ENCODE measurements at places on chromosomes 3 and 15. TPM values are rescaled to one million over a fixed set of nuclear protein-coding genes. Genes with fewer than 3 reads are reported as not detected.

DNA sequence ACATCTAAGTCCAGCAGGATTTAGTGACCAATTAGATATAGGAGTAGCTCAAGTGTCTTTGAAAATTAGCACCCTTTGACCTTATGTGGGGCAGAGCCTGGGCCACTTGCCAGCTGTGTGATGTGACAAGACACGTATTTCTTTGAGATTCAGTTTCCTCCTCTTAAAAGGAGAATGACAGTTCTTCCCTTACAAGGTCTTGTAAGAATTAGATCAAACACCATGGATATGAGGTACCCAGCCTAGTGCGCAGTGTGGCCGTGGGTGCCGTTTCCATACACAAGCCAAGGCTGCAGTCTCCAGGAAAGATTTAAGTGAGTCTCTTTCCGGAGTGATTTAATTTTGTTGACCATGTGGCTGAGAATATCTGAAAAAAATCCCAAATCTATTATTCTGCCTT, 46.3 kb downstream of the ARHGAP31 start:
- no peaks in the 10 kb centered on the region for H3K27me3 ChIP-seq
- DNase-seq: no peak
- no peaks in the 10 kb centered on the region for H3K4me1 ChIP-seq
- peaks cover 7% of the 10 kb centered on the region for H3K36me3 ChIP-seq
- no peak overlapping the region for H3K4me3 ChIP-seq
- no peak overlapping the region for H3K27ac ChIP-seq

DNA sequence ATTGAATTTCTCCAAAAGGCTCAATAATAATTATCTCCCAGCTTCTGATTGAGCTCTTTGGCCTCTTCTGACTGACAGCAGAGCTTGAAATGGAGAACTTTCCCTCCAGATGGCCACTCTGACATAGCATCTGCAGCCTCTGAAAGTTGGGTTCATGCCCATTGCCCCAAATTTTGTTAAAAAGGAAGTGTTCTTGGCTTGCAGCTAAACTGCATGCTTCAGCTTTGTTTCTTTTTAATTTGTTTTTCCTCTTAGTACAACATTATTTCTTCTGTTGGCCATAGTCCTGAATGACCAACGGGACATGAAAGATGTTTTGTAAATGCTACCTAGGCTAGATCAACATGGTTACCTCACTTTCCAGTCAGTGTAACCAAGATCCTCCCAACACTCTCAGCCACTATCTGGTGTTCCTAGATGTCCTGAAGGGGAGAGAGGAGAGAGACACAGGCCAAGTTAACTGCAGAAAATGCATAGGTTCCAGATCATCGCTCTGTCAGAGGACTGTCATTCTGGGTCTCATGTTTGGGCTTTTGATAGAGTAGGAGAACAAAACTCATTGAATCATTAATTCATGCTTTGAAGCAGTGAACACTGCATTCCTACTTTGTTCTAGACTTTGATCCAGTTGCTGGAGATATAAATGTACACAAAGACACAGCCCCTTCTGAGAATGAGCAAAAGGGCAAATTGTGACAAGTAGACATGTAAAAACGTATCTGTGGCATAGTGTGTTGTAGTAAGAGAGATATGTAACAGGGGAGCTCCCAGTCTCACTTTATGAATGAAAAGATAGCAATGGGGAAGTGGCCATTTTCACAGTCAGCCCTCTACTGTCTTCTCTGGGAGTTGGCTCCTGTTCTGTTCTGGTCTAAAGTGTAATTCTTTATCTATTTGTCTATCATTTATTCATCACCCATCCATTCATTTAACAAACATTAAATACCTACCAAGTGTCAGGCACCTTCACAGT, 156.2 kb downstream of the ZNF621 start:
- DNase-seq: no peak
- H3K36me3 ChIP-seq: no peaks in the 10 kb centered on the region
- H3K4me1 ChIP-seq: no peaks in the 10 kb centered on the region
- peaks cover 4% of the 10 kb centered on the region for H3K27me3 ChIP-seq
- no peak overlapping the region for H3K27ac ChIP-seq
- H3K4me3 ChIP-seq: no peak overlapping the region

- no peaks in the 10 kb centered on the region for H3K36me3 ChIP-seq
- no peak for DNase-seq
- H3K27me3 ChIP-seq: no peaks in the 10 kb centered on the region
Measured at GRCh38 chr3:60555686-60556354, 695.4 kb downstream of the FHIT start.

GRCh38 chr3:37324131-37324530, 149.7 kb upstream of the LRRFIP2 start:
- peaks cover 25% of the 10 kb centered on the region for H3K4me1 ChIP-seq
- no peak for DNase-seq

DNA sequence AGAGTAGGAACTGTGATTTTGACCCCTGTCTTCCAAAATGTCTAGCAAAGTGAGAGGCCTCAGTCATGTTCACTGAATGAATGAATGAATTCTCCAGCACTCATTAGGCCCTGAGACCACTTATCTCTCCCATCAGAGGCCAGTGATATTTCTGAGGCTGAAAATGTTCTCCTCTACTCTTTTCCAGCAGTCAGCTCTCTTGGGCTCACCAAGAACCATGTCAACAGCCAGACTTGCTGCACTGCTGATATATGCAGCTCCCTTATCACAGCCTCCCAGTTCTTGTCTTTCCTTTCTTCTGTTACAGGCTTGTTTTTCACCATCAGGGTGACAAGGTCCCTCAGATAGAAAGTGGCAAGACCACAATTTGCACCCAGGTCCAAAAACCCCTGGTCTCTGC, 28.7 kb upstream of the MFSD1 start:
- no peaks in the 10 kb centered on the region for H3K4me1 ChIP-seq
- H3K27ac ChIP-seq: no peak overlapping the region
- DNase-seq: no peak
- H3K36me3 ChIP-seq: no peaks in the 10 kb centered on the region

- DNase-seq: no peak
- no peaks in the 10 kb centered on the region for H3K36me3 ChIP-seq
- no peaks in the 10 kb centered on the region for H3K4me1 ChIP-seq
- no peak overlapping the region for H3K27ac ChIP-seq
Measured at GRCh38 chr15:51193526-51193925, 98.8 kb upstream of the TNFAIP8L3 start.

GRCh38 chr3:125194849-125195601, 17.5 kb downstream of the SLC12A8 start:
- H3K27ac ChIP-seq: no peak overlapping the region
- H3K4me3 ChIP-seq: no peak overlapping the region
- H3K36me3 ChIP-seq: no peaks in the 10 kb centered on the region
- peaks cover 4% of the 10 kb centered on the region for H3K27me3 ChIP-seq
- H3K4me1 ChIP-seq: no peaks in the 10 kb centered on the region
- no peak for DNase-seq

Gene GPR149
- total RNA-seq: not detected

Gene GHSR
- total RNA-seq: not detected

Gene RBMS3
- total RNA-seq: 0.84 TPM

Data from activated naive CD4-positive, alpha-beta T cell treated with anti-CD3 and anti-CD28 coated beads for 36 hours (primary cell).